ENCODE measurements at places on chromosomes 2 and 18. TPM values are rescaled to one million over a fixed set of nuclear protein-coding genes. Genes with fewer than 3 reads are reported as not detected.

NTSR2 gene
- not detected for total RNA-seq

UNC50 gene
- total RNA-seq, result 64.5 TPM

HOXD4 gene
- 0.56 TPM for total RNA-seq

UGT1A3 gene
- not detected for total RNA-seq

SMARCAL1 gene
- total RNA-seq, result 20.9 TPM
